ENCODE measurements at places on chromosomes 2 and 18. TPM values are rescaled to one million over a fixed set of nuclear protein-coding genes. Genes with fewer than 3 reads are reported as not detected.

The ALPP gene
- total RNA-seq = not detected

The SCN2A gene
- total RNA-seq = 0.21 TPM

- no peak for DNase-seq
Observed at GRCh38 chr2:238433300-238433915, 6.7 kb downstream of the ASB1 start.

- no peak for DNase-seq
Observed at GRCh38 chr2:45006041-45006941, 3.0 kb downstream of the SIX2 start.

GRCh38 chr2:29425866-29426265 is 310.7 kb downstream of the CLIP4 start:
- no peak for DNase-seq

DNA sequence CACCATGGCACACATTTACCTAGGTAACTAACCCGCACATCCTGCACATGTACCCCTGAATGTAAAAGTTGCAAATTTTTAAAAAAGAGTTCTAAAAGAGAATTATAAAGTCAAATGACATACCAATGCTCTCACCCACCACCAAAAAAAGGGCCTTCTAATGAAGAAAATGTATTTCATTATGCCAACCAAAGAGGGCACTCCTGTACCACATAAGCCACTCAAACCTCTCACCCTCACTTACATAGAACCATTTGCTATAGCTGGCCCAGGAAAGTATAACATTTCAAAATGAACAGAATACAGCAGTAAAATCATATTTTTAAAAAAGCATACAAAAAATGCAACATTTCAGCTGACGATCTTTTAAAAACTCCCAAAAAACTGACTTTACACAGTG is 241.5 kb upstream of the PKDCC start:
- no peak for DNase-seq

- no peak for DNase-seq
Observed at GRCh38 chr2:121200011-121200347, 85.0 kb downstream of the TFCP2L1 start.

- no peak for DNase-seq
Observed at GRCh38 chr2:182324665-182325064, 102.2 kb downstream of the PDE1A start.

DNA sequence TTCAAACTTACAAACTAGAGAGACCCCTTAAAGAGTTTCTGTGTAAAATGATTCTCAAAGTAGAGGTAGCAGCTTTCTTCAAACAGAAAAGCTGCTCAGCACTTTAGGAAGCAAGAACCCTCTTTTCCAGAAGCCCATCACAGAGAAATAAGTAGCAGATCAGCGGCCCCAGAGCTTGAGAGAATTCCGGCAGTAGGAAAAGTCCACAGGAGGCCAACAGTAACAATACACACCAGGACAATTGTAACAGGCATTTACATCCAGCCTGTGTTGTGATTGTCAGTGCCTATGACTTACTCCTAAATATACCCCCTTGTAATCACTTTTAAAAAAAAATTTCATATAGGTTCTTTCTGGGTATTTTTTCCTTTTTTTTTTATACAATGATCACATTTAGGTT is 161.4 kb upstream of the ACVR2A start:
- DNase-seq = no peak

Data from activated CD8-positive, alpha-beta memory T cell treated with anti-CD3 and anti-CD28 coated beads, Interleukin-2, amount 10 ng/mL, durations not matched to agents 7 days and 5 days (primary cell).